ENCODE measurements at places on chromosomes 4 and X.

- DNase-seq, result no peak
These were observed 8.0 kb downstream of the SHOX start for GRCh38 chrX:638482-639131.

- DNase-seq, result no peak
These were observed 27.8 kb downstream of the SLC25A5 start for GRCh38 chrX:119495734-119496726.

GRCh38 chrX:133380711-133381619 lies 34.3 kb downstream of the GPC4 start:
- no peak for DNase-seq

GRCh38 chr4:184275766-184276165 lies 58.1 kb upstream of the ENPP6 start:
- DNase-seq, result no peak

DNA sequence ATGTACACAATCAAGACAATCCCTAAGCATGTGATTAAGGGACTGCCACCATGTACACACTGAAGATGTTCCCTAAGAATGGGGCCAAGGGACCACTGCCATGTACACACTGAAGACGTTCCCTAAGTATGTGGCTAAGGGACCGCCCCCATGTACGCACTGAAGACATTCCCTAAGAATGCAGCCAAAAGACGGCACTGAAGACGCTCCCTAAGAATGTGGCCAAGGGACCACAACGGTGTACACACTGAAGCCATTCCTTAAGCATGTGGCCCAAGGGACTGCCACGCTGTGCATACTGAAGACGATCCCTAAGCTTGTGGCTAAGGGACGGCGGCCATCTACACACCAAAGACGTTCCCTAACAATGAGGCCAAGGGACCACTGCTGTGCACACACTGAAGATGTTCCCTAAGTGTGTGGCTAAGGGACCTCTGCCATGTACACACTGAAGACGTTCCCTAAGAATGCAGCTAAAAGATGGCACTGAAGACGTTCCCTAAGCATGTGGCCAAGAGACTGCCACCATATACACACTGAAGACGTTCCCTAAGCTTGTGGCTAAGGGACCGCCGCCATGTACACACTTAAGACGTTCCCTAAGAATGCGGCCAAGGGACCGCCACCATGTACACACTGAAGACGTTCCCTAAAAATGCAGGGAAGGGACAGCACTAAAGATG lies 26.4 kb downstream of the DHRSX start:
- DNase-seq, result no peak

DNA sequence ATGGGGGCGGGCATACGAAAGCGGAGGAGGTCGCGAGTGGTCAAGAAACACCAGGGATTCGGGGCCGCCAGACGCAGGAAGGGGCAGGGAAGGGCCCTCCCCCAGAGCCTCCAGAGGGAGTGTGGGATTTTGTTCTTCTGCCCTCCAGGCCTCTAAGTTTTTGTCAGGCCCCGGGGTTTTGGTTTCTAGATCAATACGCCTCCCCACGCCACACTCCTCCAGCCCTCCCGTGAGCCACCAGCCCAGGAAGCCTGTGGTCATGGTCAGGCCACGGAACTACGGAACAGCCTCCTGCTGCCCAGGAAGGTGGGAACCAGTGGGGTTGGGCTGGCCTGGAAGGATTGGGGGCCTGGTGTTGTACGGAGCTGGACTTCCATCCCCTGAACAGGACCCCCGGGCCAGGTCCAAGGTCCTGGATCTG lies 38.4 kb downstream of the CPLX1 start:
- no peak for DNase-seq

- DNase-seq, result no peak
These were observed 2.4 kb downstream of the RNF175 start for GRCh38 chr4:153757407-153757806.

DNA sequence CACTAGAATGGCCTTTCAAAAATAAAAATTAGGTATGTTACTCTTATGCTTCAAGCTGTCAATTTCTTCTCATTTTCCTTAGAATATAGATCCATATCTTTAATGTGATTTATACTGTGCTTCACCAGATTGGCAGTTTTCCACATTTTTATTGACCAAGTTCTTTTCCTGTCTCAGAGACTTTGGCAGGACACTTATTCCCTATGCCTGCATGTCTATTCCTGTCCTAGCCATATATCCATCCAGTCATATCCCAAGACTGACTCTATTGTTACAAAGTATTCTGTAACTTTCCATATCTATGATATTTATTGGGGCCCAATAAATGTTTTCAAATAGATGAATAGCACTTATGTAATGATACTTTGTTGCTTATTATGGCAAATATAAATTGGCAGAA lies 450.7 kb downstream of the GASK1B start:
- DNase-seq, result no peak

GRCh38 chr4:82623121-82623683 lies 61.4 kb upstream of the TMEM150C start:
- DNase-seq, result no peak

- no peak for DNase-seq
These were observed 67.1 kb downstream of the ATXN3L start for GRCh38 chrX:13252726-13253125.

- no peak for DNase-seq
These were observed 14.0 kb downstream of the TMEM154 start for GRCh38 chr4:152665691-152666395.

DNA sequence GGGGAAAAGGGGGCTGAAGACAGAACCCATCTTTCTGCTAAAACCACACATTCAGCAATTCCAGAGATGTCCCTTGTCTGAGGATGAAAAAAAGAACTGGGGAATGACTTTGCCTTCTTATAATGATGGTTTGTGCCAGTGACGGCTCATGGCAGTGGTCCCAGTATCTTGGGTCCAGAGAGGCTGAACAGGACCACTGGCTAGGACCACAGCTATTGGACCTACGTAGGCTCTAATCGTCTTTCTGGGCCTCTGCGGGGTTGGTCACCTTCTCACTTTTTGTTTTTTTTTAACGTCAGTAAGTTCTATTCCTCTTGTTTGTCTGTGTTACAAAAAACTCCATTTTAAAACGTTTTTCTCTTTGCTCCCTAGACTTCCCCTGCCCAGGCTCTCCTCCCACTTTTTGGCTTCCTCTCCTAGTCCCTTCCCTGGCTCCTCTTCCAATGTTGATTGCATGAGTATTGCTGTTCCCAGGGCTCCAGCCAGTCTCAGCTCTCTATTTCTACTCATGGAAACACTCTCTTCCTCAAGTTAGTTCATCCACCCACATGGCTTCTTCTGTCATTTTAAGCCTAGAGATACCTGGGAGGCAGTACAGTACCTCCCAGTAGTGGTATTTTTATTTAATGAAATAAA lies 52.6 kb upstream of the STX18 start:
- DNase-seq, result no peak

Data from RKO (cell line).